ENCODE measurements at places on chromosomes 4 and X. TPM values are rescaled to one million over a fixed set of nuclear protein-coding genes. Genes with fewer than 3 reads are reported as not detected.

DNA sequence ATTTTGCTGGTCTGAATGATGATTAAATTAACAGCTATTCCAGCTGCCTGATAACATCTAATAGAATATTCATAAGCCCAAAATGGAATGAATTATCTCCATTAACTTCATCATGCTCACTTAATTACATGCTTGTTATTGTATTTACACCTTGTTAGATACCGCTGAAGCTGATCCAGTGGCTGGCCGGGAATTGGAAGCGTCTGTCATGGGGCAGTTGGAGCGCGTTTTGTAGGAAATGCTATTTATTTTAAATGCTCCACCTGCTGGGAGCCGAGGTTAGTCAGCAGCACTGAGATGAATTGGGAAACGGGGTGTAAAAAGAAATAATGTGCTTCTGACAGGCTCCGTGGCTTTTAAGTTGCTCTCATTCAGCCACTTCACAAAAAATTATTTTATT is 25.2 kb downstream of the ARX start:
- no peak overlapping the region for H3K27ac ChIP-seq
- no peak for DNase-seq
- H3K27me3 ChIP-seq: no peaks in the 10 kb centered on the region
- H3K4me1 ChIP-seq: peaks cover 44% of the 10 kb centered on the region
- H3K4me3 ChIP-seq: no peak overlapping the region

GRCh38 chr4:22634541-22635181 is 58.1 kb upstream of the GBA3 start:
- no peaks in the 10 kb centered on the region for H3K27me3 ChIP-seq
- no peak overlapping the region for H3K27ac ChIP-seq
- no peak for DNase-seq
- H3K4me3 ChIP-seq: no peak overlapping the region

DNA sequence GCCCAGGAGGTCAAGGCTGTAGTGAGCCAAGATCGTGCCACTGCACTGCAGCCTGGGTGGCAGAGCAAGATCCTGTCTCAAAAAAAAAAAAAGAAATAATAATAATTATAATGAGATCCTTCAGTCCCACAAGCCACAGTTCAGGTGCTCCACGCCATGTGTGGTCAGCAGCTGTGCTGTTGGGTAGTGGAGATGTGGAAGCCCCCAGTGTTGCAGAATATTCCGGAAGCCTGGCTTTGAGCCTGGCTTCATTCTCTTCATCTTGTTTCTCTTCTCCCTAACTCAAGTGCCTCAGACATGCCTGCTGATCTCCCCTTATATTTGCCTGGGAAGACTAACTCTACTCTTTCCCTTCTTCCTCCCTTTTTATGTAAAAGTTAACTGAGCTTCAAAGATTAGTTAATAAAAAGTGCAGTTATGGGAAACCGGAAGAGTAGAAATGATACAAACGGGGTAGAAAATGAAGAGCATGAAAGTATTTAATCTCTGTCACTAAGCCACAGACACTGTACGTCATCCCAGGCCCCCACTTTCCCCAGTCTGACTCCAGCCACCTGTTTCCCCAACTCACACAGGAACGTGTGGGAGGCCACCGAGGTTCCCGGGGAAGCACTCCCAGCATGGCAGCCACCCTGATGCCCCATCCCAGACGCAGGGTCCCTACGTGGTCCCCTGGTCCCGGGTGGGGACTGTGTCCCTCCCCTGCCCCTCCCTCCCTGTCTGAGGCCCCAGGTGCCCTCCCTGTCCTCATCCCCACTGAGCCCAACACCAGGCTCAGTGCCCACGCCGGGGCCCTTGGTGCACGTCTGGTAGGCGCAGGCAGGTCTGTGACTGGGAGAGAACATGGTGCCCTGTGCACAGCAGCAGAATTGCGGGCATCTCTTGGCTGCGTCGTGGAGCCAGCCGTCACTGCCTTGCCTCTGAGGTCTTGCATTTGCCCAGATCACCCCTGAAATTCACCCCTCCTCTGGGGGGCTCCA is 24.0 kb downstream of the PCGF3 start:
- no peak overlapping the region for H3K4me3 ChIP-seq
- H3K4me1 ChIP-seq: peaks cover 2% of the 10 kb centered on the region
- no peaks in the 10 kb centered on the region for H3K27me3 ChIP-seq
- peak overlapping the region; percentile 80 for H3K27ac ChIP-seq
- peaks cover 25% of the 10 kb centered on the region for H3K36me3 ChIP-seq

- no peak for DNase-seq
- no peak overlapping the region for H3K4me3 ChIP-seq
- H3K36me3 ChIP-seq: peaks cover 9% of the 10 kb centered on the region
- no peaks in the 10 kb centered on the region for H3K27me3 ChIP-seq
Measured at GRCh38 chr4:74962584-74962983, 29.7 kb downstream of the PARM1 start.

DNA sequence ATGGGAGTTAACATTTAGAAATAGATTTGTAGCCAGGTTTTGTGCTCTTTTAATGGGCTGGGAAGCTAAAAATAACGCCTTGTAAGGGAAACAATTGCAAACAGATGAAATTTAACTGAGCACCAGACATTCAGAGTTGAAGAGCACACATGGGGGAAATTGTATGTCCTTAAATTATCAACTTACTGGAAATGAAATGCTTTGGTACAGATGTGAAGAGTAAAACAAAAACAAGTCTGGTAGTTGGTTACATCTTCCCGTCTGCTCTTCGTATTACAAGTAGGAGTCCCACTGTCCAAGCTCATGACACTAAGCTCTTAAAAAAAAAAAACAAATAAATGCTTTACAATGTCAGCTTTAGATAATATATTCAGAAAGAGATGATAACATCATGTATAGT is 59.5 kb upstream of the RPA4 start:
- H3K27ac ChIP-seq: no peak overlapping the region
- peaks cover 10% of the 10 kb centered on the region for H3K4me1 ChIP-seq
- H3K36me3 ChIP-seq: no peaks in the 10 kb centered on the region

- H3K4me3 ChIP-seq: no peak overlapping the region
- no peak for DNase-seq
- H3K27me3 ChIP-seq: no peaks in the 10 kb centered on the region
- no peaks in the 10 kb centered on the region for H3K4me1 ChIP-seq
- H3K27ac ChIP-seq: no peak overlapping the region
- peaks cover 11% of the 10 kb centered on the region for H3K36me3 ChIP-seq
Measured at GRCh38 chr4:146485968-146486367, 35.8 kb downstream of the SLC10A7 start.

- H3K27me3 ChIP-seq: peaks cover 3% of the 10 kb centered on the region
- H3K36me3 ChIP-seq: peaks cover 49% of the 10 kb centered on the region
- no peak for DNase-seq
Measured at GRCh38 chr4:149322203-149322602, 493.4 kb downstream of the IQCM start.

- no peaks in the 10 kb centered on the region for H3K27me3 ChIP-seq
- DNase-seq: no peak
- no peak overlapping the region for H3K27ac ChIP-seq
- H3K36me3 ChIP-seq: no peaks in the 10 kb centered on the region
- H3K4me3 ChIP-seq: no peak overlapping the region
- H3K4me1 ChIP-seq: no peaks in the 10 kb centered on the region
Measured at GRCh38 chr4:93289241-93289640, 539.3 kb upstream of the ATOH1 start.

- DNase-seq: no peak
- H3K27me3 ChIP-seq: no peaks in the 10 kb centered on the region
- no peaks in the 10 kb centered on the region for H3K36me3 ChIP-seq
- peak overlapping the region; percentile 27 for H3K27ac ChIP-seq
- H3K4me1 ChIP-seq: peaks cover 10% of the 10 kb centered on the region
- no peak overlapping the region for H3K4me3 ChIP-seq
Measured at GRCh38 chrX:19747652-19748610, 139.5 kb downstream of the SH3KBP1 start.

DNA sequence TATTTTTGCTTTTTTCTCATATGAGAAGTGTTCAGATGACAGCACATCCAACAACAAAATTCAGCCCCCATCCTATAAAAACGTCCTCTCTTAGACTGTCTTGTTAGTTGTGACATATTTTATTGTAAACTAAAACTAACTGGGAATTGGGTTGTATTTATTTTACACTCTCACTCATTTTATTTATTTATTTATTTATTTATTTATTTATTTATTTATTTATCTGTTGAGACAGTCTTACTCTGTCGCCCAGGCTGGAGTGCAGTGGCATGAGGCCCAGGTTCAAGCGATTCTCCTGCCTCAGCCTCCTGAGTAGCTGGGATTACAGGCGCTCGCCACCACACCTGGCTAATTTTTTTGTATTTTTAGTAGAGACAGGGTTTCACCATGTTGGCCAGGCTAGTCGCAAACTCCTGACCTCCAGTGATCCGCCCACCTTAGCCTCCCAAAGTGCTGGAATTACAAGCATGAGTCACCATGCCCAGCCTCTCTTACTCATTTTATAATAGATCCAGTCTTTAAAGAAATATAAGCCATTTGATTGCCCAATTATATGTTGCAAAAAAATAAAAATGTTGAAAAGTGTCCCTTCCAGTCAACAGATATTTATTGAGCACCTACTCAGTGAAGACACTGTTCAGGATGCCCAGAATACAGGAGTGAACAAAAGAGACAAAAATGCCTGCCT is 44.6 kb downstream of the PALLD start:
- H3K4me1 ChIP-seq: peaks cover 13% of the 10 kb centered on the region
- no peak for DNase-seq
- H3K27me3 ChIP-seq: no peaks in the 10 kb centered on the region
- H3K4me3 ChIP-seq: no peak overlapping the region
- no peak overlapping the region for H3K27ac ChIP-seq

DNA sequence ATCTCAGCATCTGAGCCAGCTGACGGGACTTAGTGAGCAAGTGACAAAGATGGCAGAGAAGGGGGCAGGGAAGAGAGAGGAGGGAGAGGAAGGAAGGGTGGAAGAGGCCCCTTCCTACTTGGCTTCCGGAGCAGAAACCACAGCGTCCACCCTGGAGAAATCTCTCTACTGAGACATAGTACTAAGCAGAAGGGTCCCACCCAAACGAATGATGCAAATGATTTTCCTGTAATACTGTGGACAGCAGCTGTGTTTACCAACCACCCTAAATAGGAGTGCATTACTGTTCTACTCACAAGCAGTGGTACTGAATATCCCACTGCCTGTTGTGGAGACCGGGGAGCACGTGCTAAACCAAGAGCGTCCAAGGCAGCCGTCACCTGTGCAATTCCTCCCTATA is 29.4 kb downstream of the DTHD1 start:
- H3K27me3 ChIP-seq: no peaks in the 10 kb centered on the region
- no peak overlapping the region for H3K4me3 ChIP-seq
- no peaks in the 10 kb centered on the region for H3K36me3 ChIP-seq
- no peak for DNase-seq
- no peak overlapping the region for H3K27ac ChIP-seq
- H3K4me1 ChIP-seq: no peaks in the 10 kb centered on the region

- DNase-seq: no peak
- no peaks in the 10 kb centered on the region for H3K36me3 ChIP-seq
- no peaks in the 10 kb centered on the region for H3K27me3 ChIP-seq
- no peak overlapping the region for H3K27ac ChIP-seq
Measured at GRCh38 chr4:181597766-181598165, 645.4 kb upstream of the TENM3 start.

GRCh38 chr4:86557526-86557925 is 36.6 kb upstream of the PTPN13 start:
- no peak for DNase-seq
- H3K4me1 ChIP-seq: peaks cover 3% of the 10 kb centered on the region
- no peaks in the 10 kb centered on the region for H3K27me3 ChIP-seq
- no peak overlapping the region for H3K27ac ChIP-seq
- no peaks in the 10 kb centered on the region for H3K36me3 ChIP-seq

DNA sequence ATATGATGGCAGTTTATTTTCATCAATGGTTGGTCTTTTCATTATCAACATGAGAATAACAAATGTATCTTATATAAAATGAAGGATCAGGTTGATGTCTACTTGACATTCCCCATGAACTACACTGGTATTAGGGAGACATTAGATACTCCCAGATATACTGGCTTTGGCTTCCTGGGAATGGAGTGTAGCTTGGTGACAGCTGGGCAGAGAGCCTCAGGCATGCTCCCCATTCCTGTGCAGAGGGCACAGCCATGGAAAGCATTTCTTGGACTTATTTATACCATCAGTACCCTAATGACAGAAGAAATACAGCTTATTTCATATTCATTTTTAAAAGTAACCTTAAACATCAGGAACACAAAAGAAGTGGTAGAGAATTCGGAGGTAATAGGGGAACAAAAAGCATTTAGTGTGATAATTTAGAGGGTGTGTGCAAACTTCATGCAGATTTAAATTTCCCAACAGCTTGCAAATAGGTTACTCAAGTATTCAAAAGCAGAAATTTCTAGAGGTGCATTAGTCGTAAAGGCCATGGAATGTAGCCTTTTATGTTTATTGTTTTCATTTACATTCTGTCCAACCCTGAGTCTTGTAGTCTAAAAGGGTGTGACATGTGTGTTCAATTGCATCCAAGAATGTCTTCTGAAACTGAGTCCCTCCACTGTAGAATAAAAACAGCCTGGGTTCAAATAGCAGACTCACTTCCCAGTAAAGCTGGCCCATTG is 573.8 kb downstream of the KCNIP4 start:
- no peaks in the 10 kb centered on the region for H3K36me3 ChIP-seq
- no peaks in the 10 kb centered on the region for H3K27me3 ChIP-seq
- no peaks in the 10 kb centered on the region for H3K4me1 ChIP-seq
- no peak for DNase-seq
- no peak overlapping the region for H3K4me3 ChIP-seq

DNA sequence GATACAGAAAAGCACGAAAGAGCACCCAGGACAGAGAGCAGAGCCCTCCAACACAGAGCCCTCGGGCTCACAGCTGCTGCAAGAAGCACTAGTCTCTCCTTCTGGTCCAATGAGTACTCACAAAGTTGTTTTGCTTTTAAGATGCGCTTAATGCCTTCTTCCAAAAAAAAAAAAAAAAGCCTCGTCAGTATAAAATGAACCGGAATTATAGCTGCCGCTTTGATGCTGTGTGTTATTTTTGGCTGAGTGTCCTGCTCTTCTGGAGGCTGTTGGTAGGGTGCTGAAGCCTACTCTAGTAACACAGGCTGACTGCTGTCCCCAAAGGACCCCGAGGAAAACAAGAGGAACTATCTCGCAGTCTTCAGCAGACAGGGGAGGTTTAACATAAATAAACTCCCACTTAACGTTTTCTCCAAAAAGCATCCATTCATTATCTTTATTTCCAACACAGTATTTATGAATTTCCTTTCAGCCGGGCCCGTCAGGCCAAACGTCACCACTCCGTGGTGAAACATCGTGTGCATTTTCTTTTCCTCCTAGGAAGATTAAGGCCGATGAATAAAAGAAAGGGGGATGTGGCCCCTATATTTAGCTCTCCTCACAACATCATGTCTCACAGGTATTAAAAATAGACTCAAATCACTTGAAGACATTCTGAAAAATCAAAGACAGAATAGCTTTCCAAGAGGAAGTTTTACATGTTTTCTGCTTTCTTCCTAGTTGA is 213.7 kb upstream of the PPARGC1A start:
- H3K4me3 ChIP-seq: no peak overlapping the region
- peaks cover 5% of the 10 kb centered on the region for H3K4me1 ChIP-seq
- no peak overlapping the region for H3K27ac ChIP-seq
- H3K27me3 ChIP-seq: peaks cover 2% of the 10 kb centered on the region
- H3K36me3 ChIP-seq: no peaks in the 10 kb centered on the region

The PTTG2 gene
- total RNA-seq: 0.35 TPM

The TCP11X2 gene
- total RNA-seq: 0.82 TPM

The CT45A3 gene
- total RNA-seq: not detected

The IL2 gene
- total RNA-seq: 0.64 TPM

The APLN gene
- total RNA-seq: 2.6 TPM

The GATA1 gene
- total RNA-seq: 0.26 TPM

The TLR3 gene
- total RNA-seq: 1.4 TPM

Data from WTC11 (cell line).